ENCODE measurements at places on chromosomes 13 and 19.

DNA sequence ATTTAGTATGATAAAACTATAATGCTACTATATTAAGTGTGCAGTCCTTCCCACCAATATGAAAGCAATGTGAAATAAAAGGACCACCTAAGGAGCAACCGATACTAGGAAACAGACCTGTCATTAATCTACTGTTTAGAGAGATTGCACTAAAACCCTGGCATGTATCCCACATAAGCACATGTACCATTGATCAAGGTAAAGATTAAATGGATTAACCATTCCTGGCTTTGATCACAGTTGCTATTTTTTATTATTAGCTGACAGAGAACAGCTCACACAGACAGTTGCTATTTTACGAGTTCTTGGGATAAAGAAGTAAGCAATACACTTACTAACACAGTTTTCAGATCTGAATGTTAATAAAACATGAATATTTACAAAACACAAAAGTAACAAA lies 57.7 kb upstream of the ZDHHC20 start:
- no peak for DNase-seq

GRCh38 chr19:4144666-4145249 lies 8.7 kb upstream of the CREB3L3 start:
- DNase-seq, result no peak

DNA sequence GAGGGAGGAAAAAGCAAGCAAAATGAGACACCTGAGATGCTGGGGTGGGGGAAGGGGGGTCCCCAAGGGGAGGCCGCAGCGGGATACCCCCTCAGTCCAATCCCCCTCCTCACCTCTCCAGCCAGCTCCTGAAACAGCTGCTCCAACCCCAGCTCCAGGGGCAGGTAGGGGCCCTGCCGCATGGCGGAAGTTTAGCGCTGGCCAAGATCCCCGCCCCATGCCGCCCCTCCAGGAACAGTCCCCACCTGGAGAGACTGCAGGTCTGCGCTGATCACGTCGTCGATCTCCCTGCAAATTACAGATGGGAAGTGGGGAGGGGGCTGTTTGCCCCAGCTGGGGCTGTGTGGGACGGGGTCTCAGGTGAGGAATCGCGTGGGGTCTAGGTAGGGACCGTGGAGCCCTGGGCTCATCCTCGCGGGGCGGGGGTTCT lies 9.0 kb downstream of the CAPN12 start:
- no peak for DNase-seq

GRCh38 chr13:76635232-76636230 lies 250.7 kb downstream of the KCTD12 start:
- DNase-seq, result no peak

Measured in GM12892 (cell line).